ENCODE measurements at places on chromosomes 7 and 10. TPM values are rescaled to one million over a fixed set of nuclear protein-coding genes. Genes with fewer than 3 reads are reported as not detected.

GIMAP1 gene
- not detected for total RNA-seq

FKBP6 gene
- total RNA-seq: 0.16 TPM

TSPAN33 gene
- total RNA-seq: 40.3 TPM

GRID2IP gene
- under 0.01 TPM for total RNA-seq

IL6 gene
- 1.8 TPM for total RNA-seq

CHCHD3 gene
- 34.5 TPM for total RNA-seq

Data from mesangial cell (primary cell).